ENCODE measurements at places on chromosomes 4 and X. TPM values are rescaled to one million over a fixed set of nuclear protein-coding genes. Genes with fewer than 3 reads are reported as not detected.

MTTP gene
- total RNA-seq, result 103 TPM

MAGEC1 gene
- not detected for total RNA-seq

FRMPD4 gene
- not detected for total RNA-seq

EXOSC9 gene
- total RNA-seq, result 5.0 TPM

SHROOM2 gene
- total RNA-seq, result 4.7 TPM

SATL1 gene
- total RNA-seq, result not detected

NXF2 gene
- total RNA-seq, result not detected

PAGE5 gene
- 0.73 TPM for total RNA-seq

PAGE4 gene
- total RNA-seq, result not detected
